ENCODE measurements at places on chromosomes 11 and 22. TPM values are rescaled to one million over a fixed set of nuclear protein-coding genes. Genes with fewer than 3 reads are reported as not detected.

POTEH gene
- not detected for total RNA-seq

KIAA1671 gene
- 4.7 TPM for total RNA-seq

MYO7A gene
- total RNA-seq = not detected

SMC1B gene
- total RNA-seq = 0.20 TPM

HIC2 gene
- total RNA-seq = 0.42 TPM

ACAD8 gene
- total RNA-seq = 12.0 TPM

TMEM121B gene
- total RNA-seq = 0.07 TPM

OR8J1 gene
- total RNA-seq = not detected

TMEM41B gene
- 84.6 TPM for total RNA-seq

Data from M059J (cell line).